ENCODE measurements at places on chromosomes 7 and 10.

GRCh38 chr7:140212100-140212881, 35.5 kb upstream of the KDM7A start:
- no peak for DNase-seq

GRCh38 chr10:112209684-112210131, 26.1 kb upstream of the GPAM start:
- DNase-seq, result no peak

DNA sequence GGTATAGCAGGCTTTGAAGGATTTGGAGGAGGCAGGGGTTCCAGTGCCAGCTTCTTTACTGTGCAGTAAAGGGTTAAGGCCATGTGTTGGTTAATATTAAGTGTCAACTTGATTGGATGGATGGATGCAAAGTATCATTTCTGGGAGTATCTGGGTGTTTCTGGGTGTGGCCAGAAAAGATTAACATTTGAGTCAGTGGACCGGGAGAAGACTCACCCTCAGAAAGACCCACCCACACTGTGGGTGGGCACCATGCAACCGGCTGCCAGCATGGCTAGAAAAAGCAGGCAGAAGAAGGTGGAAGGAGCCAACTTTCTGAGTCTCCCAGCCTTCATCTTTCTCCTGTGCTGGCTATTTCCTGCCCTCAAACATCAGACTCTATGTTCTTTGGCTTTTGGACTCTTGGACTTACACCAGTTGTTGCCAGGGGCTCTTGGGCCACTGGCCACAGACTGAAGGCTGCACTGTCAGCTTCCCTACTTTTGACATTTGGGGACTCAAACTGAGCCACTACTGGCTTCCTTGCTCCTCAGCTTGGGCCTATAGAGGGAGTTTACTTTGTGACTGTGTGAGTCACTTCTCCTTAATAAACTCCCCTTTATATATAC, 6.8 kb upstream of the TRUB1 start:
- no peak for DNase-seq

GRCh38 chr7:135403302-135403701, 106.6 kb downstream of the CNOT4 start:
- DNase-seq, result no peak

DNA sequence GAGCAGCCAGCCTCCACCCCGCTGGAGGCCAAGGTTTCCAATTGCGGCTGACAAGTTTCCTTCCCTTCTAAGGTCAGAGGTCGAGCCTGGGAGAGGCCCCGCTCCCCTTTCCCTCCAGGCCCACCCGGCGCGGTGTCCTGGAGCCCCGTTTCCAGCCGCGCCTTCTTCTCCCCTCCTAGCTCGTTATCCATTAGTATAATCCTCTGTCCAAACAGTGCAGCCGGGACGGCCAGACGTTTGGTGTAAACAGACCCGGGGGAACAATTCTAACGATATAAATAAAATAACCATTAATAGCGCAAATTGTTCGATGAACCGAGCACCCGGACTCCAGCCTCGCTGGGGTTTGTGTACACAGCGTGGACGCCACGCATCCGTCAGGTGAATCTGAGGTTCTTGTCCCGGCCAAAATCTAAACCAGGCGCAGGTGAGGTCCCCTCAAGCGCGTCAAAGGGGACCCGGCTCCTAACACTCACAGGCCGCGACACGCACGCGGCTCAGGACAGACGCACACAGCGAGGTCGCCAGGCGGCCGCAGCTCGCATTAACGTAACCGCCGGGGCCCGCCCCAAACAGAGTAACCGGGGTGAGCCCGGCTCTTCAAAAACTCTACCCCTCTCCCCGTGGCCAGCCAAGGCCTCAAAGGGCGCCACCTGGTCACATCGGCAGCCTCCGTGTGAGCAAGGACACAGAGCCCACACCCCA, 10.8 kb upstream of the NKX2-3 start:
- DNase-seq, result no peak

GRCh38 chr7:47677093-47677492, 95.2 kb upstream of the TNS3 start:
- DNase-seq, result no peak

DNA sequence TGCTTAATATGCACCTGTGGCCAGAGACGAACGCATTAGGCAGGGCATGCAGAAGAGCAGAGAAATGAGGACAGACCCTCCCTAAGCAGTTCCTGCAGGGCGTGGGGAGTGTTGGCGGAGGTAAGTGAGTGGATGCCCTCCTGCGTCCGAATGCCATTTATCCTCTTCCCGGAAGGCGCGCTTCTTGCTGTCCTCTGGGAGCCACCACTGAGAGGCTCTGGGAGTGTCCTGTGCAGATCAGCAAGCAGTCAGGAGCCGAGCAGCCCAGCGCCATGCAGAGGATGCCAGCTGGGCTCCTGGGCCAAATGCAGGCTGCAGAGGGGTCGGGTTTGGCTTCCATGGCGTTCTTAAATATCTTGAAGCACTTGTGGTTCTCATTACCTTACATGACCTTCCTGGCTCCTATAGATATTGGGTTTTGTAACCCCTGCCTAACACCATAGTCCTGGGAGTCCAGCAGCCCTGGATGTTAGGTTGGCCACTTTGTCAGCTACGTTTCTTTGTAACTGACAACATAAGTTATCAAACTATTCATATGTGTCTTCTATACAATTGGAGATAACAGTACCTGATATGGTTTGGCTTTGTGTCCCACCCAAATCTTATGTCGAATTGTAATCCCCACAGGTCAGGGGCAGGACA, 30.0 kb upstream of the SLIT1 start:
- DNase-seq, result no peak

- DNase-seq, result no peak
These were observed 269.6 kb downstream of the ELFN1 start for GRCh38 chr7:1939434-1940401.

DNA sequence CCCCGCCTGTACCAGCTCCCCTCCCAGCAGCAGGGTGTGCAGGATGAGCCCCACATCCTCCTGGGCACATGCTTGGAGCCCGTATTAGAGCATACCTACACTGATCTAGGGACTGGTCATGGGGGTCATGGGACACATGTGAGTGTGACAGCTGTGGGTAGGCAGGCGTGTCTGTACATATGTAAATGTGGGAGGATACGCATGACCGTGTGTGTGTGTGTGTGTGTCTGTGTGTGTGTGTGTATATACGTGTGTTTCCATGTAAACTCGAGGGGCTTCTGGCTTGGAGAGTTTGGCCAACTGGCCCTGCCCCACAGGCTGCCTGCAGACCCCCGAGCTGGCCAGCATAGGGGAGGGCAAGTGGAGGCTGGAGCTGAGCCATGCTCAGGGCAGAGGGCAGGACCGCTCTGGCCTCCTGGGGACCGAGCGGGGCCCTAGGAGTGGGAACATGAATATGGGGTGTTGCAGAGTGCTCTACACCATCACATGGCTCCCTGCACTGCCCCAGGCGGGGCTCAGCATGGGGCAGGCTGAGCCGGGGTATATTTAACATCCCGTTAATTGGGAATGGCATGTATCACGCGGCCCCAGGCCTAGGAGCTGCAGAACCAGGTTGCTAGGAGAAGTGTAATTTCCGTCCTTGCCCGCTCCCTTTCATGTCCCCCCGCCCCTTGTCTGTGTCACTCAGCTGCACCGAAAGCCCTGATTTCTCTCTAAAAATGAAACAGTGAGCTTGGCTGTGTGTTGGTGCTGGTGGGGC, 152.7 kb upstream of the PCBD1 start:
- no peak for DNase-seq

DNA sequence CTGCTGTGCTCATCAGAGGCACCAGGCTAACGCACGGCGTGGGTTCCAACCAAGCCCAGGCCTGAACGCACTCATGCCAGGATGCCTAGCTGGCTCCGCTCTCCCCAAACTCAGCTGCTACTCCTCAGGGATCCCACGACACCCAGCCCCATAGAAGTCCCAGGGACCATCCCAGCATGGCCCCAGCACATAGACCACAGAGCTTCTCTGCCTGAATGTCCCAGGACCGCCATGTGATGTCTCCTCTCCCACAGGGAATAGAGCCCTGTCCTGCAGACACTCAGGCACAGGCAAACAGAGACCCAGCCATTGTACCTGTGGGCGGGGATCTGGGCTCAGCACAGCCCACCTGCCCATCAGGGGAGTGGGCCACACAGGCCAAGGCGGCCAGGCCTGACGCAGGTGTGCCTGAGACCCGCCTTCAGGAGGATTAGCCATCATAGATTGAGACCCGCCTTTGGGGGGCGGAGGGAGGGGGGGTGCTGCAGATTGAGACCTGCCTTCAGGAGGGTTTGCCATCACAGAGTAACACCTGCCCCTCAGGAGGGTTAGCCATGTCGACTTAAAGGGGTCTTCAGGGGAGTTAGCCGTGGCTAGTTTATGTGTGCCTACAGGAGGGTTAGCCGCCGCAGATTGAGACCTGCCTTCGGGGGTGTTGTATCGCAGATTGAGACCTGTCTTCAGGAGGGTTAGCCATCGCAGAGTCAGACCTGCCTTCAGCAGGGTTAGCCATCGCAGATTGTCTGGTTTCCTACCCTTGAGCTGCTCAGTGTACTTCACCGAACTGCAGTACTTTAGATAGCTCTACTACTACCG, 29.0 kb downstream of the RASGEF1A start:
- no peak for DNase-seq

DNA sequence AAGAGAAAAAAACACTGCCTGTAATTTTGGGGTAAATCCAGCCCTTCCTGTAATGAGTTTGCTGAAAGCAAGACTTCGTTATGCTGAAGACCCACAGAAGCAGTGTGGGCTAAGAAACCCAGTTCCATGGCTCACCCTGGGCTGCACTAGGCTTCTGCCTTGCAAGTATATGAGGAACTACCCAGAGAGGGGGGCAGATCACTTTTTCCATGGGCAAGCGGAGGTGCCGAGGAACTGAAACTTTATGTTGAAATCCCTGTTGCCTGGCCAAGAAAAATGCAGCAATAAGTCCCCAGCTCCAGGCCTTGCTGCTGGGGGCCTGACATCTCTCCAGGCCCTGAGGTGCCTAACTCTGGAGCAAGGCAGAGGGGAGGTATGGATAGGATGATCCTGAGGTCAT, 8.5 kb downstream of the RASSF4 start:
- DNase-seq, result no peak

DNA sequence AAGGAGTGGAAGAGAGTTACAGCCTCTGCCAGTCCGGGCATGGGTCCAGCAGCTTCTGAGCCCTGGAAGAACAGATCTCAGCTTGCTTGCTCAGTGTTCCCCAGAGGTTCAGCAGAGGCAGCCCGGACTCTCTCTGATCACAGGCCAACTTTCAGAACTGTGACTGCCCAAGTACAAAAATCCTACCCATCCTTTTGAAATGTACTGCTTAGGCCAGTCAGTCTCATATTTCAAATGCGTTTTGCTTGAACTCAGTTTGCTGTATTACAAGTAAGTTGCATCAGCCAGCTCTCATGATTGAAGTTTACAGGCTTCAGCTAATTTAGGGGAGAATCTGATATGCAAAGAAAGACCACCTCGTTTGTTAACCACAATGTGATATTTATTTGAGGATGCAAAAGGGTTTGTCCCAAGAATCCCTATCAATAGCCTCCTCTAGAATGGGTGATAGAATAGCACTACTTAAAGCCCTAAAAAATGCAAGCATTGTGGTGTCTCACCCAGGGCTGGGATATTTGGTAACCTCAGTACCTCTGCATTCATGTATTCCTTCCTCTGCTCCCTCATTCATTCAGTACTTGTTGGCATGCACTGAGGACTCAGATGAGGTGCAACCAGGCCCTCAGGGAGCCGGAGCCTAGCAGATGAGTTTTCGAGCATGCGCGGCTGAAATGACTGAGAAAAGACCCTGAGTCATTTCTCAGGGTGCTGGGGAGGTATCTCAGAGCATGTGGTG, 7.0 kb downstream of the AIMP2 start:
- DNase-seq, result peak; percentile 91

GRCh38 chr7:129778770-129779601, 167.5 kb downstream of the NRF1 start:
- DNase-seq, result no peak

DNA sequence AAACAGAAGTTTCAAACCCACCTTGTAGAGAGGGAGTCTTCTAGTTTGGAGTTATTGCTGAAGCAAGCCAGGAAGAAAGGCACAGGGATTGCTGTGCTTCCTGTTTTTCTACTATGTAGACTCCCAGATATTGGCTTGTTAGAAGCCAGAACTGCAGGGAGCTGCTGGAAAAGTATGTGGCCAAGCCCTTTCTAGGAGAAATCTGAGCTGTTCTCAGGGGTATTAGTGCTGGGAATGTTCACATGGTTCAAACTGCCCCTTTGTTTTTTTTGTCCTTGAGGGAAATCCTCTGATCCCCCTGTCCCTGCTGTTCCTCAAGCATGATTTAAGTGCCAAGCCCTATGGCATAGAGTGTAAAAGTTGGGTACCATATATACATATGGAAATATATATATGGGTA, 184.0 kb downstream of the CCDC7 start:
- no peak for DNase-seq

GRCh38 chr7:42931447-42931833, 534 bp downstream of the PSMA2 start:
- DNase-seq, result no peak

DNA sequence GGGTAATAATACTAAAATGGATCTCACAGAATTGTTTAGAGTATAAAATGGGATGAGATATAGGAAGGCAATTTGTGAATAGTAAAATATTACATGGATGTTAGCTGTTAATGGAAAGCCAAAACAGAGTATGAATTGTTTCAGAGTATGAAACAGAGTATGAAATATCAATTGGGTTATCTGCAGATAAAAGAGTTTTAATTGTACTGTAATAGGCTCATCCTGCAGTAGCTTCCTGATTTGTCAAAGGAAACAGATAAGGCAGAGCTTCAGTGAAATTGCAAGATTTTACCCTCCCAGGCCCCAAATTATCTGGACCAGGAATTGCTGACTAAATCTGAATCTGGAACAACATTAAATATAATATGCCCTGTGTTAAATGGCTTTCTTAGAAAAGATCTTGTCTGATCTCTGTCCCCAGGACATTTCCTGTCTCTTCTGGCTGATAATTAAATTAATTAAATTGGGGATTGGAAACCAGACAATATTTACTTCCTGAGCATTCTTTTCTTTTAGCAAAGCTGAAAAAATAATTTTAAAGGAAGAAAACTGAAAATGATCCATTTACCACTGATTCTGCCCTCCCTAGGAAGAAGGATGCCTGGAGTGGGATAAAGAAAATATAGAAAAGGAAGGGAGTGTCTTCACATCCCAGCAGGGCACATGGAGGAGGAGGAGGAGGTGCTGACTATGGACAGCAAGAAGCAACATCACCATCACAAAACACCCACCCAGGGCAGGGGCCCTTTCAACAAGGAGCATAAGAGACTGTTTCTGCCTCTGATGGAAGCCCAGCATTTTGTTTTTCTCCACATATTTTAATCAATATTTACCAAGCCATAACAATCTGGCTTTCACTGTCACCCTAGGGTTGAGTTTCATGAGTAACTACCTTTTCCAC, 18.5 kb downstream of the PTN start:
- no peak for DNase-seq

DNA sequence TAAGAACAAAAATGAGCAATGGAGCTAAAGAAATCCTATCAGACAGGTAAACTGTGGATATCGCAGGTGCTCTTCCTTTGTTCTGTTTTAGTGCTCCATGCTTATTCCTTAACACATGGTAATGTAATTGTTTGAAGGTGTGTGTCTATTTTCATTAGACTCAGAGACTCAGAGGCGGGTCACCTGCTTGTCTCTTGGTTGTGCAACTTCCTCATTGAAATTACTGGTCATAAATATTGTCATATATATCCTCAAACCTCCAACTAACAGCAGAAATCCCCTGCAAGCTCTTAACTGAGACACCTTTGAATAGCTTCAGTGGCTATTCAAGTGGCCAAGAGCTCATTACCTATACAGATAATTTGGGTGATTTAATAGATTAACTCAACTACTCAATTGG, 177.2 kb downstream of the PTN start:
- no peak for DNase-seq
